Progenitor cell of endocrine pancreas (in vitro differentiated cells): ENCODE measurements at places on chromosomes 2 and 18.

GRCh38 chr2:10873790-10874437 lies 37.8 kb upstream of the KCNF1 start:
- no peak for DNase-seq

DNA sequence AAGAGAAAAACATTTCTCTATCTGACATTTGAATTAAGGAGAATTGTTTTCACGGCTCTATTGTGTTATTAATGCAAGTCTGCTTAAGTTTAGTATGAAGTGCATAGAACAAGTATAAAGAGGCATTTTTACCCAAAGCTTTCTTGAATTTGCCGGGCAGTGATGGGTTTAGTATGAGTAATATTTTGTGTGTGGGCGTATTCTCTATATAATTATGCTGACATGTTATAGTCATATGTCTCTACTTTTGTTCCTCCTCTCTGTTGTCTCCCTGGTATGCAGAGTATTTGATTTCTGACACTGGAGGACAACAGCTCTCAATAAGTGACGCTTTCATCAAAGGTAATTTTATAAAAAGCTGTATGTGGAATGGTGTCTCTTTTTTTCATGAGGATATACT lies 45.9 kb downstream of the PIKFYVE start:
- no peak for DNase-seq

GRCh38 chr2:57075226-57075625 lies 891.4 kb downstream of the CCDC85A start:
- DNase-seq: no peak

GRCh38 chr18:23882616-23883276 lies 131.8 kb upstream of the TTC39C start:
- no peak for DNase-seq

DNA sequence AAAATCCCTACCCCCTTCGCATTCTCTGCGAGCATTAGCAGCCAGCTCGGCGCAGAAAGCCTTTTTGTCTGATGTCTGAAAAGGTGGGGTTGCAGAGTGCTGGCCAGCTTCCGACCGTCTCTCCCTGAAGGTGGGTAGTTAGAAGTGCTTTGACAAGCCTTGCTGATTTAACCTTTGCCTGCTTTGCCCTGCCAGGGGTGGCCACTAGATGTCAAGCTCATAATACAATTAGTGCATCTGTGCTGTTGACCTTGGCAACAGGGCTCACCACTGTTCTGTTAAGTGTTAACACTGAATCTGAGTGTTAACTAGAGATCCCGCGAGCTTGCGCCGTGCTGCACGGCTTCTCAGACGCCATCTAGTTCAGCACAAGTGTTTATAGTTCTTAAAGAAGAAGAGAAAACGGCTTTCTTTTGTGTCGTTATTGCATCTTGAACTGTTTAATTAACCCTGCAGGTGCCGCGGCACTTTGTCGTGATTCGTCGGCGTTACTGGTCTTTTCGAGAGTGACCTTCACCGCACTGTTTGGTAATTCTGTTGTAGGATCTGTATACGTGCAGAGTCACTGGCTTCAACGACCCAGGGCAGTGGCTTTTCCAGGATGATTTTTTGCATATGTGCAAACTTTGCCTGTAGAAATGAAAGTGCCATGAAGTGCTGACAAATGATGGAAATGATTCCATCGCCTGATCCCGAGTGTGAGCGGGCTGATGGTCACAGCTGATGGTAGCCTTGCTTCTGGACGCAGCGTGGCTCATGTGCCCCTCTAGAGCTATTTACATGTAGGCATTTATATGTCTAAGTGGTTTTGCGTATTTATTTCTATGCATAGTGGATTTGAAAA lies 5.5 kb downstream of the SALL3 start:
- no peak for DNase-seq

GRCh38 chr18:48453330-48454066 lies 44.3 kb upstream of the ZBTB7C start:
- no peak for DNase-seq

DNA sequence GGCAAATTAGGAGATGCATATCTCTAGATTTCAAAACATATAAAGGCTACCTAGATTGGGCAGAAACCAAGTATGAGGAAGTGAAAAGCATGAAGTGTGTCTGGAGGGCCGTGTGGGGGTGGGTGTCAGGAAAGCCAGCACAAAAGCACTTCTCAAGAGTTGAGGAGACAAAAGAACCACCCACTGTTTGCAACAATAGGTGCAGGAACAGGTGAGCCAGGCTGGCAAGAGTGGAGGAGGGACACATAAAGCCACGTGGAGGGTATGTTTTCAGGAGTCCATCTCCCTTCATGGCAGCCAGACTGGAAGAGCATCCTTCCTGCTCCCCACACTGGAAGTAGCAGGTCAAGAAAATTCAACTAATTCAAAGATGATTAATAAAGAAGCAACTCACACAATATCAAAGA lies 96.4 kb downstream of the CERS6 start:
- DNase-seq: no peak

- DNase-seq: no peak
These were observed 344.8 kb downstream of the RPRM start for GRCh38 chr2:153133716-153134115.

GRCh38 chr2:180579388-180579787 lies 401.0 kb upstream of the UBE2E3 start:
- DNase-seq: no peak

DNA sequence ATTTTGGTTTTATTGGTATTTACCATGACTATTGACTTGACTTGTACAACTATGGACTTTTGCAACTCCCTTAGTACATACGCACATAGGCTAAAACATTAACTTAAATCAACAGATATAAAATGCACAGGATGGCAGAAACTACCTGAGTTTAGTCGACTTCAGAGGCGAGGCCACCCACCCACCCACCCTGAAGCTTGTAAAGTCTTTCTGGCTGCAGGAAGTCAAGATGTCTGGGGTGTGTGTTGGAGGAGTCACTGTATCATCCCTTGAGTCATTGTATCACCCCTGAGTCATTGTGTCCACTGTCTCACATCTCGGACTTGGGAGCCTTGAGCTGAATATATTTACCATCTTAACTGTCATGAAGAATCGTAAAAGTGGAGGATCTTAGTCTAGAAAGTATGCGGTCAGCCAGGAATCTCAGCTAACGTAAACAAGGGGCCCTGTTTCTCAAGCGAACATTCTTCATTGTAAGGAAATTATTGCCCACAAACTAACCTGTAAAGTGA lies 140.0 kb upstream of the ST6GAL2 start:
- DNase-seq: no peak

DNA sequence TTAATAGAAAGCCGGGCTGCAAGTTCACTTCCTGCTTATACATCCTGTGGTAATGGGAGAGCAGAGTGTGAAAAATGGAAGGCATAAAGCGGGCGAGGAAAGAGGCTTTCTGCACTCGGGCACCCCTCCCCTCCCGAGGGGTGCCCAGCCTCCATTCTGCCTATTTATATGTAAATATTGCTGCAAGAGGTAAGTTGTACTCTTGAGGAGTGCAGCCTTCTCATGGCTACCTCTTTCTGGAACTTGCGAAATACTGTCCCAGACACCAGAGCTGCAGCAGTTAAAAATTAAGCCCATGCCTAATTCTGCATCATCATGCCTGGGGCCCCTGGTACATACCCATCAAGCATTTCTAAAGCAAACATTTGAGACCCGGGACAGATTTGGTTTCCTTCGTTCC lies 156.0 kb downstream of the GBX2 start:
- no peak for DNase-seq

GRCh38 chr18:59900222-59901128 lies 679 bp downstream of the PMAIP1 start:
- peak; percentile 25 for DNase-seq

- DNase-seq: no peak
These were observed 170.7 kb downstream of the TMEM182 start for GRCh38 chr2:102932501-102932900.

DNA sequence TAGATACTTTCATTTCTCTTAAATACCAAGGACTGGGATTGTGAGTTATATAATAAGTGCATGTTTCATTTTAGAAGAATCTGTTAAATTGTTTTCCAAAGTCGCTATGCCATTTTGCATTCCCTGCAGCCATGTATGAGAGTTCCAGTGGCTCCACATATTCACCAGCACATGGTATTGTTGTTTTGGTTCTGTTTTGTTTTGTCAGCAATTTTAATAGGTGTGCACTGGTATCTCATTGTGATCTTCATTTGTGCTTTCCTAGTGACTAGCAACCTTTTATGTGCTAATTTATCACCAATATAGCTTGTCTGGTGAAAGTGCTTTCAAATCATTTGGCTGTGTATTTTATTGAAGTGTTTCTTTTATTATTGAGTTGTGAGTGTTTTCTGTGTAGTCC lies 278.9 kb downstream of the ZNF516 start:
- no peak for DNase-seq

DNA sequence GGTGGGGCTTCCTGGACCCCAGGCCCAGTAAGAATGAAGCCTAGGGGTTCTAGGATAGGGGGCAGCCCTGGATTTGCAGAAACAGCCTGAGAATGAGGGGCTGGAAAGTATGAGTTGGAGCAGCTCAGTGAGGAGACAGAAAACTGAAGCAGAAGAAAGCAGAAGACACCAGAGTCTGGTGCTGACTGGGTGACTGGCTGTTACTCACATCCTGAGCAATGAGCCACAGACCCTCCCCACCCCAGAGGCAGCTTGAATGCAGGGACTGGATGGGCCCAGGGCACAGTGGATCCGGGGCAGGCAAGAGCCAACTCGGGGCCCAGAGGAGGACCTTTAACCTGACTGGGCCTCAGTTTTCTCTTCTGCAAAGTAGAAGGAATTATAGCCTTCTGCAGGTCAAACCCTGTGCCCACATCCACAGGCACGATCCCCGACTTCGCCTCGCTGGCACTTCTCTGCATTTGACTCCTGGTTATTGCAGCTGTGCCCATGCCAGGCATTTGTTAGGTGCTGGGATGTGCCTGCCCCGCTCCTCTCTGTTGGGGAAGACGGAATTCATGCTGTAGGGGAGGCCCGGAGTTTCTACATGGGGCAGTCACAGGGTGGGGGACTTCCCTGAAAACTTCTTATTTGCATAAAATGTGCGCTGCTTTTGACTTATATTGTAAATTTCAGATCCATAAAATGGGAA lies 8.5 kb downstream of the STEAP3 start:
- DNase-seq: no peak

DNA sequence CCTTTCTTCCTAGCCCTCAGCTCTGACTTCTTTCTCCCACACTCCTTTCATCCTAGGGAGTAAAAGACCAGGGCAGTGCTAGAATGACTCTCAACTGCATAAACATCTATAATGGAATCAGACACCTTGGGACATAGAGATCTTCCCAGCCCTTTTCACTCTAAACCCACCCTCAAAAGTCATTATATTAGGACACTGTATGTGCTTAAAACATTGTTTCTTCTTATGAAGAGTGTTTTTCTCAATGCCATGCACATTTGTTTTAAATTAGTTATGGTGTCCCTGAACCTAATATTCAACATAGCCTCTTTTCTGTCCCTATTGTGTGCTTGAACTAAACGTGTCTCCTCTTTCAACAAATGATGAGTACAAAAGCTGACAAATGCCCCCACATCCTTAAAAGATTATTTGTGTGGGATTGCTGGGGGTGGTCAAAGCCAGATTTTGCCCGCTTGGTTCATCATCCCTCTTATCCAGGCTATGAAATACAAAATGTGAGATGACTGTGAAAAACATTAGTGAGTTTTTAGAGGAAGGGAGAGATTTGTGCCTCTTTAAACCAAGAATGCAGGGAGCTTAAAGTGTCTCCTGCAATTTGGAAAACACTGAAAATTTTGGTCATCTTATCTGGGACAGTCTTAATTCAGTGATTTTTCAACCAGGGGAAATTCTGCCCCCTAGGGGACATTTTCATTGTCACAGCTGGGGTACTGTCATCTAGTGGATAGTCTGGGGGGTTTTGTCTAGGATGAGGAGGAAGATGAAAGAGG lies 29.0 kb downstream of the SERPINB5 start:
- no peak for DNase-seq

DNA sequence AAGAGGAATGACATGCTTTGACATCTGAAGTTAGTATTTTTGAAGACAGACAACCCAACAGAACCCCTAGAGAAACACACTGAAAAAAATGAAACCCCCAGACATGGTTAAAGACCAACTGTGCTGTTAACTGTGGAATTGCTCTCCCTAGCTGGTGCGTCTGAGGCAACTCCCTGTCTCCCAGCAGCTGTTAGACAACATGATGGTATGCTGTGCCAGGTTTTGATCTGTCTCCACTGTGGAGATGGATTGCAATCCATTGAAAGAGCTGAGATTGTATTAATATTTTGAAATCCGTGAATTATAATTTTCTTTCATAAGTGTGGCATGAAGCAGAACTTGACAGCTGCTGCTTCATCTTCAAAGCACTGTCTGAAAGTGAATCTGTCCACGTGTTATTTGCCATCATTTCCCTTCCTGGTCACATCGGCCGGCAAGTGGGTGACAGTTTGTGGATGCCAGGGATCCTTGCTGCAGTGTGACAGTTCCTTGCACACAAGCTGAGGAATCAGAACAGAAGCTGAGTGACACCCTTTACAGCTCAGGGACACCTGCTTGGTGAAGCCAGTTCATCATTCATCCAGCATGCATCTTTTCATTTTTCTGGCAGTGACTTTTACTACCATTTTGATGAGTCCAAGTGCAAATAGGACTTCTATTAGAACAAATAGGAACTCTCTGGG lies 58.2 kb upstream of the ACSL3 start:
- DNase-seq: no peak

GRCh38 chr2:38185012-38185491 lies 109.1 kb upstream of the CYP1B1 start:
- DNase-seq: no peak

DNA sequence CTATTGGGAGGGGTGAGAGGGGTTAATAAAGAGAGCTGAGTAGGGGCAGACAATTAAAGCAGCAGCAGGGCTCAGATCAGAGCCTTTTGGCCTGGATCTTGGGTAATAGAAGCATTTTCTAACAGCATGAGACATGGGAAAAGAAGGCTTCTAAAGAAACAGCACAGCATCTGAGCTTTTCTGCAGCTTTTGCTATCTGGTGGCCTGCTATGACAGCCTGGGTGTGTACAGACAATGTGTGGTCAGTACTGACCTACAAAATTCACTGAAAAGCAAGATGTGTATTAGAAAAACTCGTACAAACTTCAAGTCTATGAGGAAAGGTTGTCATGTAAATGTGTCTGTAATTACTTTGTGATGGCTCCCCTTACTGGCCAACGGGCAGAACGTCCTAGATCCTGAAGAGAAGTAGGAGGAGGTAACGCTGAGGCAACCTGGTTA lies 95.6 kb downstream of the GALNT3 start:
- DNase-seq: no peak

DNA sequence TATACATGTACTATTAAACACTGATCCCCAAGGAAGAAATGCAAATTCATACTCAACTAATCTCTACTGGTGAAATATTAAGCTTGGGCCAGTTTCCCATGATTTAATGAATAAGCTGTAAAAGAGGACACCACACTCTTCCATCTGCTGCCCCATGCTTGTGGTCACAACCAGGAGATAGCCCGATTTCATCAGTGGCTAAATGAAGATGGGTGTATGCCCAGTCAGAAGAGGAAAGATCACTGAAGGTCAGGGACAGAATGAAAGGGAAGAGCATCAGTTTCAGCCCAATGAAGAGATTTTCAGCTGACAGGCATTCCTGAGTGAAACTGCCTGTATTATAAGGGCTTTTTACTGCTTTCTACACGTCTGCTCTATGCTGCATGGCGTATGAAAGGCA lies 103.5 kb downstream of the KCNS3 start:
- DNase-seq: no peak
